ENCODE measurements at places on chromosomes 12 and 14.

- no peak for DNase-seq
Measured at GRCh38 chr14:72774894-72775620, 118.8 kb downstream of the DPF3 start.

DNA sequence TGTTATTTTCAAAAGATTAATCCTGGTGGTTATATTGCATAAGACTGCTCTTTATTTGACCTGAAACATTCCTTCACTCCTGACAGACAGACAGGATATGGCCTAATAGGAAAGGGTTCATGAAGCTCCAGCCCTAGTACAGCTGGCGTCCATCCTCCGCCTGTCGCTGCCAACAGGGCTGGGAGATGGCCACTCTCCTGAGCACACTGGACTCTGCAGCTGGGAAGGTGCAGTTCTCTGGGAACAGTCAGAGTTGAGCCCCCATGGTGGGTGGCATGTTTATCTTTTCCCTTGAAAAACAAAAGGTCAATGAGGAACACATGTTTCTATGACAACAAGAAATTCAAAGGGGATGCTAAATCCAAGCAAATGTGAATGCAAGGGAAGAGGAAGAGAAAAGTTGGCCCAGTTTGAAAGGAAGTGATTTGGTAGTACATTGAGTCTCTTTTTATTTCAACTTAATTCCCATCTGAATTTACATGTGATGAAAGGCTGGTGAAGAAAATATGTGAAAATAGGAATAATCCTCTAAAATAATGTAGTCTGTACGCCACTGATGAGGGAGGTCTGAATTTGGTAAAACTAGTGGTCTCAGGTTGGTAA is 89.9 kb upstream of the DCN start:
- no peak for DNase-seq

- peak; percentile 34 for DNase-seq
Measured at GRCh38 chr12:27772328-27773049, 7.5 kb upstream of the KLHL42 start.

DNA sequence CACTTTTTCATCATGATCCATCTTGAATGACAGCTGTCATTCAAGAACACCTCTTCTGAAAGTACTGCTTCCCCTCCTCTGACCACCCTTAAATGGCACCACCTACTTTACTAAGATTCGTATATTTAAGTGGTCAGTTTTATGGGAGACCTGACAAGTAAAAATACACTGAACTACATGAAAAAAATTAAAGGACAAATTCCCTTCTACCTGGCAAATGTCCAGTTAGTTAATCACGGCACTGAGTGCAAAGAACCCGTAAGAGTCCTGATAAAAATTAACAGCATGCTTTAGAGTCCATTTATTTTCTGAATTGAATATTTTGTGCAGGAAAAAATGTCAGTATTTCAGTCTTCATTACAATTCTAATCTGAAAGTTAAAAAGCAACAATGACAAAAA is 48.7 kb downstream of the SETD3 start:
- DNase-seq, result no peak

- no peak for DNase-seq
Measured at GRCh38 chr14:105797546-105797945, 271.2 kb downstream of the TMEM121 start.

DNA sequence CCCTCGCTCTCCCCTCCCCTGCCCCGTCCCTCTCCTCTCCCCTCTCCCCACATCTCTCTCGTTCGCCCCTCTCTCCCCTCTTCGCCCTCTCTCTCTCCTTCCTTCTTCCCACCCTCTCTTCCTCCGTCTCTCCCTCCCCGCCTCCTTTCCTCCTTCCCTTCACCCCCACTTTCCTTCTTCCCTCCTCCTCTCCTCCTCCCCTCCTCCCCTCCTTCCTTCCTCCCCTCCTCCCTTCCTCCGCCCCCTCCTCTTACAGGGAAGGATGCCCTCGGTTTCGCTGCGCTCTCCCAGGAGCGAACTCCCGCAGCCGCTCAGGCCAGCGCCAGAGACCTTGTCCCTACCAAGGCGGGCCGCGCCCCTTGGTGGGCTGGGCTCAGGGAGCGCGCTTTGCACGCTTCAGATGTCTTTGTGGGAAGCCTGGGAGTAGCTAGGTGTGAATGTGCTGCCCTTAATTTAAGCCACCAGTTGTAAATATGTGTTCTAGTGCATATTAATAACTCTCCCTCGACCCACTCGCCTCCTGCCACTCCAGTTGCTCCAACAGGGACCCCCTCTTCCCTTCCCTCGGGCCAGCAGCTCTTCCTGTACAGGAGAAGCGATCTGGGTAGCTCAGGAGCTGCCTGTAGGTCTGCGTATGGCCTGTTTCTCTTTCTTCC is 13.3 kb upstream of the MAP3K9 start:
- no peak for DNase-seq

GRCh38 chr14:65849091-65849490 is 436.6 kb downstream of the FUT8 start:
- no peak for DNase-seq

- peak; percentile 23 for DNase-seq
Measured at GRCh38 chr12:20368114-20368650, at the start of gene PDE3A. Gene PDE3A, plus strand, starts transcription at chr12:20368537. Its CDS starts 748 bp downstream, at chr12:20369285.

DNA sequence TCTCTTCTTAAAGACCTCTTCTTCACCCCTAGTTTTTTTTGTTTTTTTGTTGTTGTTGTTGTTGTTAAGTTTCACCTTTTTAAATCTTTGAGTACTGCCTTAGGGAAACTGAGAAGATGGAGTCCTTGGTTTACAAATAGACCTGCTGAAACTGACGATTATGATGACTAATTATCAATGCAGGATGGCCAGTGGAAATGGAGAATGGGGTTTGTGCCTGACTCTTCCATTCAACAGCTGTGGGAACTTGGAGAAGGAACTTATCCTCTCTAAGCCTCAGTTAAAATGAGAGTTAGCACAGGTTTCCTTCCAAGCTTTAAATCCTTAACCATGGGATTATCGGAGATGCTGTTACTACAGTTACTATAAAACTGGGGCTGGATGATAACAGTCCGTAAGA is 66.7 kb upstream of the PNMA1 start:
- DNase-seq, result no peak

GRCh38 chr14:24368562-24369252 is 723 bp downstream of the NFATC4 start:
- DNase-seq, result no peak

GRCh38 chr14:93462479-93462878 is 31.7 kb downstream of the UNC79 start:
- DNase-seq, result no peak

DNA sequence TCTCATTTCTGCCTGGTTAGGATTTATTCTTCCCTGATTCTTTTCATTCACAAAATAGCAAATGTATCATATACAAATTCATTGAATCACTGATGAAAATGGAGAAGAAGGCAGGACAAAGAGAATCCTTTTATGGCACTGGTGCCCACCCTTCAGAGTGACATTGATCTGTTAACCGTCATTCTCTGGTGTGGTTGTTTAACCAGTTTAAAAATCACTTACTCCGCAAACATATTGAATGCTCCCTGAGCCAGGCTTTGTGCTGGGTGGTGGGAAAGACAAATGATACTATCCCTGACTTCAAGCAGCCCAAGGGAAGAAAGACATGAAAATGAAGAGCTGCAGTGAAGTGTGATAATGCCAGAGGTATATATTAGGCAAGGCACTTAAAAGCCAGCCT is 187.5 kb upstream of the SLC38A2 start:
- no peak for DNase-seq

- no peak for DNase-seq
Measured at GRCh38 chr12:21543151-21543550, 17.1 kb downstream of the SPX start.

DNA sequence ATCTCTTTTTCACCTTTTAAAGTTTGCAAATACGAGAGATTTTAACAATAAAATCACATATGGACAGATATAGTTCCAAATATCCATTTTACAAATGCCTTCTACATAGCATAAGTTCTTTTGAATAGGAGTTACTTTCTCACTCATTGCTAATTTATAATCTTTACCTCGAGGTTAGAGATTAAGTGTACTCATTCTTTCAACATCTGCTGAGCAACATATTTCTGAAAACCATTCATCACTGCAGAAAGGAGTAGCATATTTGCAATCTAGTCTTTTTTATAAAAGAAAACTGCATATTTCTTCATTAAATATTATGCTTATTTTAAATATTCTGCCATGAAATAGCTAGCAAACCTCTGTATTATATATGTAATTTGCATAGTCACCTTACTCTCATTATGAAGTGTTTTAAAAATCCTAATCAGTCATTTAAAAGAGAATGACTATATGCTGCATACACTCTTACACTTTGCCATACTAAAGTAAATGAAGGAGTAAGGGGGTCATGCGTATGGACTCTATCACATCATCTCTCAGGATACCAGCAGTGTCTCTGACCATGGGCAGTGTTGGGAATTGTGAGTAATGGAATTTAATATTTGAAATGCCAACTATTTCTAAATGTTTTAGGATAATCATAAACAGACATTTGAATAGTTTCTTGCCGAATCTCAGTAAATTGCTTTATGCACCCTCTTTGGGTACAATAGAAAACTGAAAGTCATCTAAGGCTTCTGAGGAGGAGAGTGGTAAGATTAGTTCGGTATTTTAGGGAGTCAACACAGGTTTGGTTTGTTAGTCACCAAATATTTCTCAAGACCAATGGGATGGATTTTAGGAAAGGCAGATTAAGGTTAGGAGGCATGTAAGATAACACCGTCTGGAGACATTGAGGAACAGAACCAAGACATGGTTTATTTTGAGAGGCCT is 524.8 kb upstream of the ATP2B1 start:
- DNase-seq, result no peak

DNA sequence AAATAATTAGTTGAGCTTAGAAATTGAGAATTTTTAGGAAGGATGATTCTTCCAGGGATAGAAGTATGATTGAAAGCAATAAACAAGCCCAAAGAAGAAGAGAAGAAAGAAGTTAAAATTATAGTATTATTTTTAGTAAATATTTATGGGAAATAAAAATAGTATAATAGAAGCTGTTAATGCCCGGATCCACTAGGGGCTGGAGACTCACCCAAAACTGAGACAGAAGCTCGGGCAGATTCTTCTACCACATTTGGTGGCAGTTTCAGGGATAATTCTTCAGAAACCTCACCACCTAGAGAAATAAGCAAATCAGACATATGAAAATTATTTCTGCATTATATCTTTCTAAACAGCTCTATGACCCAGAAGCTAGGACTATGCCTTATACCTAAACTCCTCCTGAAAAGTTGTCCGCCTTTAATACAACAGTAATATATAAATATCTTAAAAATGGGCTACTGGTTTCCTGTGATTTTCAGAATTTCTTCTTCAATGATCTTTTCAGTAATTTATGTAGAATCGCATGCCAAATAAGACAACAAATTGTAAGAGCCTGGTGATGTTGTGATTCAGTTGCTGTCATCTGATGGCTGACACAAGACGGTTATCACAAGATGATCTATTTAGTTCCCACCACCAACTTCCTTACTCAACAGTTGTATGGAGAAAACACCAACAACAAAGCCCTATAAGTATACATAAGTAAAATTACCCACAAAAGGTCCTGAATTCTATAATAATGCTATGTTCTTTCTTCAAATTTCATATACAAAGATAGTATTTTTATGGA is 35.6 kb downstream of the A2M start:
- DNase-seq, result no peak

GRCh38 chr12:58529114-58529665 is 391.1 kb downstream of the LRIG3 start:
- peak; percentile 4 for DNase-seq

DNA sequence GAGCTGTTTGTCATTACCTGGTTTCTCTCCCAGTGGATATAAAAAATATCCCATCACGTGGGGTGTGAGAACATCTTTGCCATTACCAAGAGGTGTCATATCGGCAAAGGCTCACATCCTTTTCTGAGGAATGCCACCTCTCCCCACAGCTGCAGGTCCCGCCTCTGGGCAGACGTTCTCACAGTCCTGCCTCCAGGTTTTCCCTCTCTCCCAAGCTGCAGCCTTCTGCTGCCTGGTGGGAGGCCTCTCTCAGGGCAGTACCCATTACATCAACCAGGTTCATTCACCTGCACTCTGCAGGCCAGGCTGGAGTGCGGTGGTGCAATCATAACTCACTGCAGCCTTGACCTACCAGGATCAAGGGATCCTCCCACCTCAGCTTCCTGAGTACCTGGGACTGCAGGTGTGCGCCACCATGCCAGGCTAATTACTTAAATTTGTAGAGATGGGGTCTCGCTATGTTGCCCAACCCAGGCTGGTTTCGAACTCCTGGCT is 15.0 kb upstream of the TMEM119 start:
- DNase-seq, result no peak

GRCh38 chr12:117109943-117110635 is 10.9 kb upstream of the TESC start:
- DNase-seq, result no peak

- no peak for DNase-seq
Measured at GRCh38 chr14:49972131-49972671, 79.3 kb downstream of the ARF6 start.

GRCh38 chr12:109777544-109777943 is 55.7 kb downstream of the TRPV4 start:
- peak; percentile 92 for DNase-seq

GRCh38 chr14:78157494-78158437 is 12.4 kb upstream of the NRXN3 start:
- DNase-seq, result peak; percentile 37

- DNase-seq, result peak; percentile 39
Measured at GRCh38 chr14:38187528-38187927, 20.2 kb upstream of the SSTR1 start.

DNA sequence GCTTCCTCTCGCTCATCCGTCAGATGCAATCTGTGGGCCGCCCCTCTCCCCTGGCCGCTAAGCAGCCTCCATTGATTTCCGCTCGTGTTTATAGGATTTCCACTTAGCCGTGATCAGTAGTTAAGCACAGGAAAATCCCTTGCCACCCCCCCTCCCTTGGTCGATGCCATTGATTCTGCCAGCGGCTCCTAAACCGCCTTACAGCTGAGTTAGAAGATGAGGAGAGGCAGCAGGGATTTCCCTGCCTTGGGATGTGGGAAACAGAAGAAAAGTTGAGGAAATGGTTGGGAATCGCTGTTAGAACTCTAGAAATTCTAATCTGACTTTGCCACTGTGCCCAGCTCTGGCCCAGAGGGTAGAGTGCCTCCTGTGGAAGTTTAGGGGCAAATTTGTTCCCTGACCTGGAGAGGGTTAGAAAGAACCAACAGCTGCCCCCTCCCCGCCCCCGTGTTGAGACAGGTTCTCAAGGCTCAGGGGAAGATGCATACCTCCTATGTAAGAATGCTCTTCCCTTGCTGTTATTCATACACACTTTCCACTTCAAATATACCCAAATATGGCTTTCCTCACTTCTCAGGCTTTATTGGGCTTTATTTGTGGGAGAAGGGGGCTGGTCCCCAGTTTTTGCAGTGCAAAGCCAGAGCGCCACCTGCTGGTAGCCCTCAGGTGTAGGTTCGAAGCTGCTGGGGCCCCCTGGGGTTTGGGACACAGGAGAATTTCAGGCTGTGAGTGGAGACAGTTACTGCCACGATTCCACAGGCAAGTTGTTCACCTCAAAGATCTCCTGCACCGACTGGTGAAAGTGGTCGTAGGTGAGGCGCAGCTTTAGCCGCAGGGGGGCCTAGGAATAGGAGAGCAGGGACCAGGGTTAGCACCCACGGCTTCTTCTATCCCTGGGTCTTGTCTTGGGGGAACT is 3.2 kb downstream of the THTPA start:
- peak; percentile 60 for DNase-seq

DNA sequence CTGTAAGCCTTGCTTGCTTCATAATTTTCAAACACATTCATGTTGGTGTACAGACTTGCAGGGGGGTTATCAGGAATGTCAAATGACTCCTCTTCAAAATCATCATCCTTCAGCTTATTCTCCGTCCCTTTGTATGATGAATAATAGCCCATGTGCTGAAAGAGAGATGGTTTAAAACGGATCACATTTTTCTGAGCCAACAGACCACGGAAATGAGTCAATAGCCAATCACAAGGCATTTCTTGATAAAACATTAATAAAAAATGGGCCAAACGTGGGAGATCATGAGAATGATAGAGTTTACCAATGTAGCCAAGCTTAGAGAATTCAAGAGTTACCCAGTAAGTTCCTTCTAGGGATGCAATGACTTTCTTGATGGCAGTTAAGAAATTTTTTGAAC is 105.5 kb downstream of the NTS start:
- DNase-seq, result no peak

All from RWPE1 (cell line).